ENCODE measurements at places on chromosomes 6 and 20.

- no peak for DNase-seq
Observed at GRCh38 chr6:98970469-98970868, 22.7 kb upstream of the FBXL4 start.

- no peak for DNase-seq
Observed at GRCh38 chr20:50977066-50978021, 18.7 kb downstream of the MOCS3 start.

GRCh38 chr6:34560366-34561226, 4.5 kb upstream of the SPDEF start:
- DNase-seq: no peak

- no peak for DNase-seq
Observed at GRCh38 chr6:136085370-136086115, 164.6 kb downstream of the MTFR2 start.

DNA sequence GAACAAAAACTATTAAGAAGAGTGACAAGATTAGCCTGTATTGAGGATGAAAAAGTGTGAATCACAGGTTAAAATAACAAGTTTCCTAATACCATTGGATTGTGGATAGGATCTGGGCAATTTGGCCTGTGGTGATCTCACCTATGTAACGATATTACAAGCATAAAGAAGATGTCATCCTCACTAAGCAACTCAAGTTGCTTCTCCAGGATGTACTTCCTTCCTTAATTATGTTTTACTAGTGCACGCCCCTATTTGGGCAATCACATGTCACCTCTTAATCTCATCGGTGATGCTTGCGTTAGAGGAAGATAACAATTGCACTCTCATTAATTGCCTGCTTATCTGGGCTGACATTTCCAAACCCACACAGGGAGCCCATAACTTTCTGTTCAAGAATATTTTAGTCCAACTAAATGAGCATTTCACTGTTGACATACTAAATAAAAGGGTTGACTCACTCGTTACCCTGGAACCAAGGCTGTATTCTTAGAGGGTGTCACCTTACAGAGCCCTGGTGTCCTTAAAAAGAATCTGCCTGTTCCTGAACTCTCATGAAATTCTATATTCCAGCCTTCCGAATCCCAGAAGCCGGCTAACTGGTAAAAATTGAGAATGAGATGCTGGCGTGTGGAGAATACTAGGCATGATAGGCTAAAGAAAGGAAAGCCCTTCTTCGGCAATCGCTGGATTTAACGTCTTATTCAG, 88.2 kb upstream of the ATXN1 start:
- DNase-seq: no peak

- DNase-seq: no peak
Observed at GRCh38 chr20:44354979-44355497, 461 bp upstream of the HNF4A start.

DNA sequence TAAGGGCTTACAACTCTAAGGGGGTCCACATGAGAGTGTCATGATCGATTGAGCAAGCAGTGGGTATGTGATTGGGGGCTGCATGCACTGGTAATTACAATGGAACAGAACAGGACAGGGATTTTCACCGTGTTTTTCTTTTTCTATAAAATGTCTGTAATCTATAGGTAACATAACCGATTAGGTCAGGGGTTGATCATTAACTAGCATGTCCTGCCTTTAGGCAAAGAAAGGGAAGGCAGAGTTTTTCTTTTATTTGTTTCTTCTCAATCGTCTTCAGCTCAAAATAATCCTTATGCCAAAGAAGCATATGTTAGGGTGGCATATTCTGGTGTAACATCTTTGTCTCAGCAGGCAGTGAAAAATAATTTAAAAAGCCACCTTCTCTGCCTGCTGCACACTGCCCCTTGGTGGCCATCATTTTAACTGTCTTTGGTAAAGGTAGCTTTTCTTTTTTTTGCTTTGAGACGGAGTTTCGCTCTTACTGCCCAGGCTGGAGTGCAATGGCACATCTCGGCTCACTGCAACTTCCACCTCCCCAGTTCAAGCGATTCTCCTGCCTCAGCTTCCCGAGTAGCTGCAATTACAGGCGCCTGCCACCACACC, 9.7 kb upstream of the CEP43 start:
- DNase-seq: no peak

- no peak for DNase-seq
Observed at GRCh38 chr20:64003960-64004725, 23.2 kb downstream of the PRPF6 start.

GRCh38 chr6:15439410-15440025, 193.6 kb downstream of the JARID2 start:
- no peak for DNase-seq

DNA sequence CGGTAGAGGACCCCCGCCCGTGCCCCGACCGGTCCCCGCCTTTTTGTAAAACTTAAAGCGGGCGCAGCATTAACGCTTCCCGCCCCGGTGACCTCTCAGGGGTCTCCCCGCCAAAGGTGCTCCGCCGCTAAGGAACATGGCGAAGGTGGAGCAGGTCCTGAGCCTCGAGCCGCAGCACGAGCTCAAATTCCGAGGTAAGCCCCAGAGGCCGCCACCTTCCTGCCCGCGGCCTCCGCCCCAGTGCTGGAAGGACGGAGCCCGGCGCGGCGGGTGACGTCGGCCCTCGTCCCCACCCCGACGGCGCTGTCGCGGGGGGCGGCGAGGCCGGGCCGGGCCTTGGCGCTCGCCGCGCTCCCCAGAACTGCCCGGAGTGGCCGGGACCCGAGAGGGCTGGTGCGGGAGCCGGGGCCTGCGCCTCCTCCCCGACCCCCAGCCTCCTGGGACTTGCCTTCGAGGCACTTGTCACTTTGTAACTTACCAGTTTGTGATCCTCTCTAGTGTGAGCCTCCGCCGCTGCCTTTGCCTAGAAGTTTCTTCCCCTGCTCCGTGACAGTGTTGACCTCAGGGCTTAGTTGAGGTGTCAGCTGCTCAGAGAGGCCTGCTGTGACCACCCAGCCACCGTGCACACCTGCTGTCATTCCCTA, 417 bp downstream of the VAPB start:
- DNase-seq: no peak

DNA sequence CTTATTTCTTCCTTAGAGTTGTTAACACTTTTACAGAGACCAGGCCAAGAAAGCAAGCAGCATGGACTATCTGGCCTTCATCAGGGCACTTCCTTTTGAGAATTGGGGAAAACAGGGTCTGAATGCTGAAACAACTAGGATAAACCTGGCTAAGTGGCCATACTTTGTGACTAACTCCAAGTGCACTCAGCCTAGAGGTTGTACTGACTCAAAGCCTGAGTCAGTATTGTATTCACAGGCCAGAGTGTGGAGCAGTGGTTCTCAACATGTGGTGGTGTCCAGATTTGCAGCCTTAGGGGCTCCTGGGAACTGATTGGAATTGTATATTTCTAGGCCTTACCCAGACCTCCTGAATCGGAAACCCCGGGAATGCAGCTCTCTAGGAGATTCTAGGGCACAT, 20.1 kb downstream of the SEC23B start:
- no peak for DNase-seq

All from NCI-H2081 treated with DMSO at 0.1 percent for 48 hours (cell line).